ENCODE measurements at places on chromosomes 3 and 15.

DNA sequence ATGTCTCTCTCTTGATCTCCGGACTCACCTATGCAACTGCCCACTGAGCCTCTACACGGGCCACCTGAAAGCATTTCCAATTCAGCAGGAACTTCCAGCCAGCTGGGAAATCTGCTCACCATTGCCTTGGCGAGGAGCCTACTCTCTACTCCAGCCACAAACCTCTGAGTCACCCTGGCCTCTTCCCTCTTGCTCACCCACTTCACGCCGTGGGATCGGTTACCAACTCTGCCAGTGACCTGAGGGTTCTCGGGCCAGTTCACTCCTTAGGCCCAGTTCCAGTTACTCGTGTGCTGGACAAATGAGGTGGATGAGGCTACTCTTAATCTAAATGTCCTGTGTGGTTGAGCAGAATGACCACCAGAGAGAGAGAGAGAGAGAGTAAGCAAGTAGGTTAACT, 70.1 kb downstream of the CEMIP start:
- DNase-seq, result no peak

GRCh38 chr3:151838574-151839312, 24.8 kb downstream of the AADAC start:
- no peak for DNase-seq

DNA sequence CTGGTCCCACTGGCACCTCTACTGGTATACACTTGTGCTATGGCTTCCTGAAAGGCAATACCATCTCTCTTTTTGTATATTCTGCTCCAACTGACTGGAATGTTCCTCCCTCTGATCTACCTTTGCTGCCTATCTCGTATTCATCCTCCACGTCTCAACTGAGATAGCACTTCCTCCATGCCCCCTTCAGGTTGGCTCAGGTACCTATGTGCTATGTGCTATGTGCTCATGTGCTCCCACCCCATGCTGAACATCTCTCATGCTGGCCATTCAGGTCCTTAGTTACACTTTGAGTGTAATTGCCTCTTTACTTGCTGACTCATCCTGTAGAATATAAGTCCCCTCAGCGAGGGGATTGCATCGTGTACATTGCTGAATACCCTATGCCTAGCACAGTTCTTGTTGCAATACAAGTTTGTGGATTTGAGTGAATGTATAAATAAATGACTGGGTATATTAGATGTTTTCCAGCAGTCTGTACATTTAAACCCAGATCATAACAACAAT, 156.9 kb downstream of the SOX2 start:
- no peak for DNase-seq

DNA sequence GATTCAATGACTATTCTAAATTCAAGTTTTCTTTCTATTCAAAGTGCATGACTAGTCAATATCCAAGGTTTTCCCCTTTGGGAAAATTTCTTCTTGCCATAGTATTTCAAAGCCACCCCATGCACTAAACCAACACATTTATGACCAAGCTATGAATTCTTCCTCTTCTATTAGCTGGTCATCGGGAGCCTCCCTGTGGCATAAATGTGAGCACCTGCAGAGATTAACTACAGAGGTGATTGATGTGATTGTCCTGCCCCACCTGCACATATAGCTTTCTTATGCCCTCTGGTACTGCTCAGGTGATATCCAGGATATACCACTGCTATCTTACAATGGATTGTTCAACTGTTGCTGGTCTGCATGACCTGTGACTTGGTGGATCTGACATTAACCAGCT, 694.9 kb downstream of the ZBBX start:
- DNase-seq, result no peak

DNA sequence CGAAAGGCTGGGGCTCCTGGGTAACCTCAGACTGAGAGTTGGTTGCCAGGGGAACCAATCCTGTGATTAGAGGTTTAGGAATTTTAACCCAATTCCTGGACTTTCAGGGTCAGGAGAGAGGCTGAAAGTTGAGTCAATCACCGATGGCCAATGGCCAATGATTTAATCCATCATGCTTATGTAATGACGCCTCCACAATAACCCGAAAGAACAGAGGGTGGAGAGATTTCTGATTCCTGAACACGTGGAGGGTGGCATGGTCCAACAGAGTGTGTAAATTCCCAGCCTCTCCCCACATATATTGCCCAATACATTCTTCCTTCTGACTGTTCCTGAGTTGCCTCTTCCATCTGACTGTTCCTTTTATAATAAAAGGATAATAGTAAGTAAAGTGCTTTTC, 137.2 kb upstream of the CBLB start:
- DNase-seq, result no peak

GRCh38 chr3:65642883-65643282, 395.8 kb downstream of the MAGI1 start:
- no peak for DNase-seq

GRCh38 chr3:38133557-38134405, 3.1 kb downstream of the ACAA1 start:
- no peak for DNase-seq

DNA sequence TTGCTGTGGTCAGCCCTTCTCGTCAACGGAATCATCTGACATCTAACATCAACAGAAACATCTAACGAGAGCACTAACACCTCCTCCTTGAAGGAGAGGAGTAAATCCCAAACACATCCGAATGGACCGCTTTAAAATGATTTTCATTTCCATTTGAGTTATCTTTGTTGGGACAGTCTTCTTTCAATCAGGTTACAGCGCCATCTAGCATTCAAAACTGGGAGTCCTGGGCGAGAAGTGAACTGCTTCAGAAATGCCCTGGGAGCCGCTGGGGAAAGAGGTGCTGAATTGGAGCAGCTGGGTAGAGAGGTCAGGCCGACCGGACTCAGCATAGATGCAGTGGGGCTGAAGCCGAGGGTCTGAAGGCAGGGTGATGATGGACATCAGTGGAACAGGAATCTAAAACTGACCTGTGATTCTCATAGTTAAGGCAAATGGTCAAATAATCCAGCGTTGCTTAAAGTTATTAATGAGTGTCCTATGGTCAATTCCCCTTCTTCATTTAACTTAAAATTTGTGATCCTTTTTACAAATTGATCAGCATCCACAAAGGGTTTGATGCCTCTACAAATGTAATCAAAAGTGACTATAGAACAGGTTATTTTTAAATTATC, 170.0 kb upstream of the NDN start:
- no peak for DNase-seq

DNA sequence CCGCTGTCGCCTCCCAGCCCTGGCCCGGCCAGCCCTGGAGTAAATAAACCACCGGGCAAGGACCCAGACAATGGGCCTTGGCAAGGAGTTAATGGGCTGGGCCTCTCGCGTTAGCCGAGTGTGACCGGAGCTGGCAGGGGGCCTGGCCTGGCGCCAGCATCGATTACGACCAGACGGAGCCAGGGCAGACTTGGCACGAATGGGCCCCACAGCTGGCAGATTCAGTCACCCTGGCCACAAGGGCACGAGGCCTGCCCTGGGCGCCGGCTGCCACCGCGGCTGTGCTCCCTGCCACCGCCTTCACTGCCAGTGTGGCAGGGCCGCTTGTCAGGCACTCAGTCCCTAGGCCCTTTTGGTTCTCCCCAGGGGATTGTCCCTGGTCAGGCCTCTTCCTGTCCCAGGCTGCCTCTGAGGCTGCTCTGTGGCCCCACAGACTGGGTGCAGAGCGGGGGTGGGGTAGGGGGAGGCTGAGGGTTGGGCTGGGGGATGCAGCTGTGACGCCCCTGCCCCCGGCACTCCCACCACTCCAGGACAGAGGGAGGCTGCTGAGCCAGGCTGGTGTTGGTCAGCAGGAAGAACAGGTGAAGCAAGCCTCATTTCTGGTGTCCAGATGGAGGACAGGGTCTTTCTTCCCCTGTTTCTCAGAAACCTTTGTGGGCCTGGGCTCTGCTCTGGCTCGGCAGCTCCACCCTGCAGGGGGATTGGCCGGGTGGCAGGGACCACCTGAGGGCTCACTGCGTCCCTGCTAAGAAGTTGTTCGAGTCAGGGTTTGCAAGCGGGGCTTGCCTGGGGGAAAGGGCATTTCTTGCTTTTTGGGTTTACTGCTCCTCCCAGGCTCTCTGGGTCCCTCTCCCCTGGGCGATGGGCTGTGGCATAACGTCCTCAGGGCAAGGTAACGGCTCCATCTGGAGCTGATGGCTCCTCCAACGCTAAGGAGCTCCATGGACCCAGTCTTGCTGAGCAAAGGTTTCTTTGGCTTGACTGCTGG, 30.5 kb upstream of the SRP14 start:
- no peak for DNase-seq

DNA sequence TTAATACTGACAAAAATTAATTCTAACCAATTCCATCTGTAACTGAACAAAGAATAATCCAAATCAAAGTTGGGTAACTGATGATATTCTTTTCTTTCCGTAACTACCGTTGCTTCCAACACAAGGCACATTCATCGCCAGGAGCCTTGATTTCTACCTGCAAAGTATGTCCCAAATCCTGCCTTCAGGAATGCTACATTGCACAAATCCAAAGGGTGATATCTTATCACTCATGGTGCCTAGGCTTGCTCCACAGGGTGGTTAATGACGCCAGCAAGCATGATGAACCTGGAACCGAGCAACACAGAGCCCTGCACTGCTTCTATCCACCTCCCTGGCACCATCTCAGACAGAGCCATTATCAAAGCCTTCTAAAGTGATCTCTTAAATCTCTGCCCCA, 772.7 kb downstream of the ROBO1 start:
- no peak for DNase-seq

DNA sequence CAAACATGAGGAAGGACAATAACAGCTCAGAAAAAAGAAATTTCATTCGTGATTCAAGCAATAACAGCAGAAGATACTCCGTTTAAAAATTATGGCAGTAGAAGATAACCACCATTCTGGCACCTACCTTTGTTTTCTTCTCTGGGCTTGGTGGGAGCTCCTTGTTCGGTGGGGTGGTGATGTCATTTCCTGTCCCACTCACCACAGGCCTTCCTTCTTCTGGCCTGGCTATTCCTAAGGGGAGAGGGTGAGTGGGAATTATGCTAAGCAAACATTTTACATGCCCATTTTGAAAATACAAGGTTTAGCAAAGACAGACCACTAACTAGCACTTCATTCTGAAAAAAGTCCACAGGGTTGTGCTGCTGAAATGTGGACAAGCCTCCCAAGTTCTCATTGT, 74.4 kb downstream of the DHX30 start:
- no peak for DNase-seq

DNA sequence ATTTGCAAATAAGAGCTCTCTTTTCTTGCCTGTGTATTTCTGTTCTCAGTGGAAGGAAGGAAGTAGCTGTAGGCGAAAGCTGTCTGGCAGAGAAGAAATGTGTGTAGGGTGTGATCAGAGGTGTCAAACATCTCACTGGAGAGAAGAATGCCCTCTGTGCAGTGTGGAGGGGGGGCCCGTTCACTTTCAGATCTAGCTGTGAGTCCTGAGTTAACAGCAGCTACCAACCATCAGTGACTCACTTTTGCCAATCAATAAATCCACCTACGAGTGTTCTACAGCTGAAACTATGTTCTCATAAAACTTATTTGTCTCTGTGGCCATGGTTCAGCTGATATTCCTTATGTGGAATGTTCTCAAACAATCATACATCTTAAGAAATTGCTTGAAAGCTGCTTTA, 103.7 kb downstream of the FRMD4B start:
- DNase-seq, result peak; percentile 20

DNA sequence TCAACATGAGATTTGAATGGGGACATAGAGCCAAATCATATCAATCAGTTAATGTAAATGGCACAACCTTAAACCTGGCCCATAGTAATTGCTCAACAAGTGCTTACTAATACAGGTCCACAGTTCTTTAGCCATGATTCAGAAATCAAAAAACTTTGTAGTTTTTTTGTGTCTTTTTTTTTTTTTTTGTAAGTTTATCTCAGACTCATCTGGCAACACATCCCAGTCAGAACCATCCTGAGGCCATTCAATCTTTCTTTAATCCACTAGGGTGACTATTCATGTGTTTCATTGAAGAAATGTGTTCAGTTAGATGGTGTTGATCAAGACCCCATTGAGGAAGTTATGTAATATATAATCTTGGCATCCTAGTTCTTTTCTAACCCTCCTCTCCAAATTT, 65.4 kb downstream of the ABI3BP start:
- DNase-seq, result no peak

GRCh38 chr15:50055332-50055731, 63.7 kb downstream of the ATP8B4 start:
- DNase-seq, result no peak

DNA sequence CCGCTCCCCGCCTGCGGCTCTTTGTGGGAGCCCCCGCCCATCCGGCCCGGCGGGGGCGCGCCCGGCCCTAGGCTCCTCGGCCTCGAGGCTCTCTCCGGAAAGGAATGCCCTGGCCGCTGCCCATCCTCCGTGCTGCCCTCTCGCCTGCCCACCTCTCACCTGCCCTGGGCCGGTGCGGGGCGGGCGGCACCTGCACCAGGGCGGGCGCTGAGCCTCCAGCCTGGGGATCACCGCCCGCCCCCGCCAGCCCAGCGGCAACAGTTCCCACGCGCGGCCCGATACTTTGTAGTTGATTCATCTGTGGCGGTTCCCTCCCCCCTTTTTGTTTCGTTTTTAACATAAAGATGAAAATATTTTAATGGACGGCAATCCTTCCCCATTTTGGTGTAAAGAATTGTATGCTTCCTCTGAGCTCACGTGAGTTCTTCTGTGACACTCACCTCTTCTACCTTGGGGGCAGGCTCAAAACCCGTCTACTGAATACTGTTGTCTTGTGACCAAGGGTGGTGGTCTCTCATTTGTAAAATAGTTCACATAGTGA, 1.9 kb downstream of the KLF13 start:
- no peak for DNase-seq

GRCh38 chr3:55731741-55732140, 244.6 kb upstream of the WNT5A start:
- no peak for DNase-seq

- DNase-seq, result no peak
Measured at GRCh38 chr3:195770081-195770840, 41.5 kb downstream of the MUC4 start.

DNA sequence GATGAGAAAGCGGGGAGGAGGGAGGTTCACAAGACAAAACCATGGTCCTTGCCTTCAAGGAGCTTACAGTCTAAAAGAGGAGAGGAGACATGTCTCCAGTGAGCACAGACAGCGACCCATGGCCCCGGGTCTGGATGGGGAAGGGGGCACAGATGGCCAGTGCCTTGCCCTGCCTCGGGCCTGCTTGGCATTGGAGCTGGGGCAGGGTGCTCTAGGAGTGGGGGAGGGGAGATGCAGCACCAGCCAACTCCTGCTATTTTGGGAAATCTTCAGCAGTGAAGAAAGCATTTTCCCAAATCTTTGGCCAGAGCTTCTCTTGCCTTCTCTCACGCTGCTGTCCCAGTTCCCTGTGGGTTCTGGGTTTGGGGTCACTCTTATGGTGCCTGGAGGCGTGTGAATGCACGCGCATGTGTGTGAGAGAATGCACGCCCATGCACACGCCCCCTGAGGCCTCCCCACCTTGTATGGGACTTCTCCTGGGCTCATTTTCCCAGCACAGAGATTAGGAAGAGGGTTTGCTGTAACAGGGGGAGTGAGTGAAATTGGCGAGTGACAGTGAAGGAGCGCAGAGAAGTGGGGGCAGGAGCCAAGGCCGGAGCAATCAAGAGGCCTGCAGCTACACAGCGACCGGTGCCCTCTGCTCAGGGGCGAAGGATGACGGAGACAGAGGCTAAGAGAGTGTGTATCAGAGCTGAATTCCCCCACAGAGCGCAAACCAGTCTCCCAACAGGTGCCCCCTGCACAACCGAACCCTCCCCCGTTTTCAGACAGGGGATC, 71.5 kb downstream of the SEMA5B start:
- DNase-seq, result no peak

Measured in stimulated activated CD8-positive, alpha-beta memory T cell treated with anti-CD3 and anti-CD28 coated beads, Interleukin-2, amount 100 ng/mL, for 1 hour (primary cell).